Endothelial cell (in vitro differentiated cells): ENCODE measurements at places on chromosomes 13 and 19. TPM values are rescaled to one million over a fixed set of nuclear protein-coding genes. Genes with fewer than 3 reads are reported as not detected.
A peak's percentile ranks its signal among the peaks of the same experiment; 100 is the strongest.

DNA sequence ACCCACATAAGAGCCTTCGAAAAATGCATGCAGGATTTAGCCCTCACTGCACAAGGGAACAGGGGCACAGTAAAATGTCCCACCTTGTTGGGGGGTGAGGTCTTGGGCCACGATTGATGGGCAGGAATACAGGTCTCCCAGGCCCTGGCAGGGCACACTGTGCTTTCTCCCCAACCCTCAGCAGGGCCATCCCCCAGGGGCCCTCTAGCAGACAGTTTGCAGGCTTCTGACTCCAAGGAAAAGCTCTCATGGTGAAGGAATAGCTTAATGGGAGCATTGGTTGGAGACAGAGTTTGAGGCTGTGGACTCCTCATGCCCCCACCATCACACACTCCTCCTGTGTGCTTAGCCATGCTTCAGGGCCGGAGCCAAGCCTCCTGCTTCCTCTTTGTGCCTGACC is 484.6 kb downstream of the ZNF536 start:
- DNase-seq, result no peak
- no peaks in the 10 kb centered on the region for H3K36me3 ChIP-seq
- no peaks in the 10 kb centered on the region for H3K4me1 ChIP-seq
- peaks cover 4% of the 10 kb centered on the region for H3K27me3 ChIP-seq
- no peak overlapping the region for H3K4me3 ChIP-seq

The SLC25A41 gene
- 0.23 TPM for total RNA-seq

DNA sequence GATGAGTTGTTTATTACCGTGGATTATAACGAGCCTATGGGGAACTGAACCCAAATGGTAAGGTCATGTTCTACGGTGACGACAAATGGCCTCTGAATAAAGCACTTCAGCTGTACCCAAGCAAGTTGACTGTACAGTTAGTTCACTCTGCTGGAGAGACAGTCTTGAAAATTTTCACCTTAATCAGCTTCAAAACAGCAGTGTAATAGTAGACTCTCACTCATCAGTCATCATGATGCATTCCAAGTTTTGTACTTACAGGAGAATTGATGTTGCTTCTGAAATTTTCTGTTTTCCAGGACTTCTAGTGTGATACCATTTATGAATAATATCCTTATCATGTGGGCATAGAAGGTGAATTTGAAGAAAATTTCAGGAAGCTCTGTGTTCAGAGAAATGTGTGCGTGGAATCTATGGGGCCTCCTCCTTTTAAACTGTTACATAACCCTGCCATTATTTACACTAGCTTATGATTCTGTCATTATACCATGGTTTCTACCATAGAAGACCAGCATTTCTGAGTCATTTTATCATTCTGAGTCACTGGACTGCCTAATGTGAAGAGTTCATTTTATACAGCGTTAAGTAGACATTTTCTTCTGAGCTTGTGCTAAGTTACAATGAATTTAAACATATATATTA is 96.9 kb downstream of the WDFY2 start:
- no peaks in the 10 kb centered on the region for H3K36me3 ChIP-seq
- no peak overlapping the region for H3K4me3 ChIP-seq
- H3K4me1 ChIP-seq, result peaks cover 3% of the 10 kb centered on the region
- H3K27me3 ChIP-seq, result no peaks in the 10 kb centered on the region
- H3K27ac ChIP-seq, result no peak overlapping the region
- DNase-seq, result no peak

The CEACAM16 gene
- not detected for total RNA-seq

- H3K27ac ChIP-seq, result peak overlapping the region; percentile 75
- H3K4me1 ChIP-seq, result peaks cover 63% of the 10 kb centered on the region
- peaks cover 3% of the 10 kb centered on the region for H3K36me3 ChIP-seq
- no peaks in the 10 kb centered on the region for H3K27me3 ChIP-seq
- H3K4me3 ChIP-seq, result peak overlapping the region; percentile 97
Measured at GRCh38 chr13:28658539-28658795, 463 bp upstream of the POMP start.

The NRTN gene
- 0.56 TPM for total RNA-seq

GRCh38 chr13:81988567-81988966 is 1647.6 kb upstream of the SPRY2 start:
- no peaks in the 10 kb centered on the region for H3K36me3 ChIP-seq
- no peak for DNase-seq
- H3K4me1 ChIP-seq, result peaks cover 5% of the 10 kb centered on the region

The TRPM4 gene
- total RNA-seq, result 75.3 TPM

GRCh38 chr13:58397596-58398387 is 766.2 kb downstream of the PCDH17 start:
- H3K4me3 ChIP-seq, result no peak overlapping the region
- H3K27ac ChIP-seq, result no peak overlapping the region
- no peaks in the 10 kb centered on the region for H3K4me1 ChIP-seq
- H3K36me3 ChIP-seq, result peaks cover 5% of the 10 kb centered on the region
- DNase-seq, result no peak
- H3K27me3 ChIP-seq, result peaks cover 2% of the 10 kb centered on the region

DNA sequence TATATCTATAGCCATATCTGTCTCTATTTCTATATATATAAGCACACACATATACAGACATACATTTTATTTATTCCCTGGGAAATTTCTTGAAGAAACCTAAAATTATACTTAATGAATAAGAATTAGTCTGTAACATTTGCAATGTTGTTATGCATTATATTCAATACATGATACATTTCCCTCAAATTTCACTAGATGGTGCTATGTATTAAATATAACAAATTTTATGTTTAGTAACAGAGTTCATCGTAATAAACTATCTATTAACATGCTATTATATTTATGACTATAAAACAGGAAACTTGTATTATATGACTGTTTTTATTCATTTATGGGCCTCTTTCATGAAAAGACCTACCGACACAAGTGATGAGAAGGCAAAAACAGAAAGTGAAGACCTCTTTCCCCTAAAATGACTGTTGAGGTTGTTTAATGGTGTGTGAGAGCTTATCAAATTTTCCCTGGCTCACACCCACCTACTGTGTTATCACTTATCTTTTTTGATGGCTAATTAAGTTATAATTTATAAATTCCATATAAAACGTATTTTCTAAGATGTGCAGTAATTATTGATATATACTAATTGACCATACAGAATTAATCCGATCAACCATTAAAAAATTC is 881.9 kb downstream of the SLITRK6 start:
- H3K27ac ChIP-seq, result no peak overlapping the region
- no peaks in the 10 kb centered on the region for H3K27me3 ChIP-seq
- H3K4me3 ChIP-seq, result no peak overlapping the region
- H3K4me1 ChIP-seq, result no peaks in the 10 kb centered on the region

The GADD45GIP1 gene
- 20.8 TPM for total RNA-seq

The LHFPL6 gene
- 38.5 TPM for total RNA-seq

GRCh38 chr19:16814526-16815100 is 14.6 kb upstream of the SIN3B start:
- no peak overlapping the region for H3K27ac ChIP-seq
- no peak for DNase-seq
- H3K4me3 ChIP-seq, result no peak overlapping the region
- peaks cover 1% of the 10 kb centered on the region for H3K27me3 ChIP-seq

- H3K27ac ChIP-seq, result no peak overlapping the region
- no peak for DNase-seq
- H3K27me3 ChIP-seq, result peaks cover 10% of the 10 kb centered on the region
- no peaks in the 10 kb centered on the region for H3K4me1 ChIP-seq
- peaks cover 18% of the 10 kb centered on the region for H3K36me3 ChIP-seq
- no peak overlapping the region for H3K4me3 ChIP-seq
Measured at GRCh38 chr19:40682431-40682964, 8.0 kb downstream of the NUMBL start.

The BEST2 gene
- not detected for total RNA-seq

The S1PR4 gene
- not detected for total RNA-seq

GRCh38 chr13:40148101-40148500 is 492.6 kb downstream of the COG6 start:
- no peak overlapping the region for H3K27ac ChIP-seq
- H3K4me1 ChIP-seq, result peaks cover 10% of the 10 kb centered on the region
- DNase-seq, result no peak
- H3K27me3 ChIP-seq, result peaks cover 3% of the 10 kb centered on the region
- no peaks in the 10 kb centered on the region for H3K36me3 ChIP-seq

DNA sequence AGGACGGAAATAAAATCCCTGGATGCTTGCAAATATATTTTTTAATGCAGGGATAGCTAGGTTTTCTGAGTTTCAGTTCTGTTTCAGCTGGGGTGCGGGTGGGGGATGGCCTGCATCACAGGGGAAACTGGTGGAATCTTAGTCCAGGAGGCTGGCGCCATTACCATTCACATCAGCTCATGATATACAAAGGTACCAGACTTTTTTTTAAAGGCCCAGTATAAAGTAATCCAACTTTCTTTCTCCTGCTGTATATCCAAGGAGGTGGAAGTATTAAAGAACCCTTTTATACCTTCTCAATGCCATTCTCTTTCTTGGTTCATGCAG is 343.8 kb downstream of the KCNRG start:
- peaks cover 3% of the 10 kb centered on the region for H3K27me3 ChIP-seq
- H3K4me1 ChIP-seq, result peaks cover 3% of the 10 kb centered on the region
- H3K27ac ChIP-seq, result no peak overlapping the region

DNA sequence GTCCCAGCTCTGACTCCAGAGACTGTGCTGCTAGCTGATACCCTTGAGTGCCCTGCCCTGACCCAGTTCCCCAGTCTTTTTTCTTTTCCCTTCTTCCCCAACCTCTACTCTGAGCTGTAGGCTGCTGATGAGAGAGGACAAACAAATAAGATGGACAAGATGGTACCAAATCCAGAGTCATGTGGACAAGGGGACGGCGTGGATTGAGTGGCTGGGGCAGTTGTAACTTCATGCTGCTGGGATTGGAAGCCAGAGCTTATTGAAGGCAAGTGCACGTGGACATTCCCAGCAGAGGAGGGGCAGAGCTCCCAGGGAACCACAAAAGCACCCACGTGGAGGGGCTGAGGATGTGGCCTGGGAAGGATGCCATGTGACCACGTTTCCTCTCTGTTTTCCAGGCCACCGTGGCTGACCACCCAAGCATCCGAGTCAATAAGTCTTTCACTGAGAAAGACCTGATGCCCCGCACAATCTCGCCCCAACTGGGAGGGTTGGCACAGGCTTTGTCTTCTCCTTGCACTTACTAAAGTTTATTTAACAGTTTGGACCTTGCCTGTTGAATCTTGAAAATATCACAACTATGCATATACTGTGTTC is 323.3 kb upstream of the ZNF507 start:
- H3K4me3 ChIP-seq, result no peak overlapping the region
- H3K4me1 ChIP-seq, result peaks cover 16% of the 10 kb centered on the region
- peaks cover 10% of the 10 kb centered on the region for H3K36me3 ChIP-seq
- H3K27me3 ChIP-seq, result peaks cover 9% of the 10 kb centered on the region

The MEDAG gene
- total RNA-seq, result 0.77 TPM

DNA sequence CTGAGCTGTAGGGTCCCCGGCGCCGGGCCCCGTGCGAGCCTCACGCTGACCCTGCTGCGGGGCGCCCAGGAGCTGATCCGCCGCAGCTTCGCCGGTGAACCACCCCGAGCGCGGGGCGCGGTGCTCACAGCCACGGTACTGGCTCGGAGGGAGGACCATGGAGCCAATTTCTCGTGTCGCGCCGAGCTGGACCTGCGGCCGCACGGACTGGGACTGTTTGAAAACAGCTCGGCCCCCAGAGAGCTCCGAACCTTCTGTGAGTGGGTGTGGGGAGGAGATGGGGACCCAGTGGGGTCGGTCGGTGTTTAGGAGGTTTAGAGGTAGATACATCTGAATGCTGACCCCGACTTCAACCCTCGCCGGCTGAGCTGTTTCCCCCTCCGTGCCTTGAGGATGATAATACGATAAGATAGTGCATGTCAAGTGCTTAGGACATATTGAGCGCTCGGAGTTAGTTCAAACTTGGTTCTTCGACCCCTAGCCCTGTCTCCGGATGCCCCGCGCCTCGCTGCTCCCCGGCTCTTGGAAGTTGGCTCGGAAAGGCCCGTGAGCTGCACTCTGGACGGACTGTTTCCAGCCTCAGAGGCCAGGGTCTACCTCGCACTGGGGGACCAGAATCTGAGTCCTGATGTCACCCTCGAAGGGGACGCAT is 1.9 kb downstream of the ICAM5 start:
- peaks cover 42% of the 10 kb centered on the region for H3K27me3 ChIP-seq
- no peak overlapping the region for H3K4me3 ChIP-seq
- H3K36me3 ChIP-seq, result peaks cover 8% of the 10 kb centered on the region
- no peak for DNase-seq
- H3K4me1 ChIP-seq, result peaks cover 14% of the 10 kb centered on the region
- H3K27ac ChIP-seq, result no peak overlapping the region

DNA sequence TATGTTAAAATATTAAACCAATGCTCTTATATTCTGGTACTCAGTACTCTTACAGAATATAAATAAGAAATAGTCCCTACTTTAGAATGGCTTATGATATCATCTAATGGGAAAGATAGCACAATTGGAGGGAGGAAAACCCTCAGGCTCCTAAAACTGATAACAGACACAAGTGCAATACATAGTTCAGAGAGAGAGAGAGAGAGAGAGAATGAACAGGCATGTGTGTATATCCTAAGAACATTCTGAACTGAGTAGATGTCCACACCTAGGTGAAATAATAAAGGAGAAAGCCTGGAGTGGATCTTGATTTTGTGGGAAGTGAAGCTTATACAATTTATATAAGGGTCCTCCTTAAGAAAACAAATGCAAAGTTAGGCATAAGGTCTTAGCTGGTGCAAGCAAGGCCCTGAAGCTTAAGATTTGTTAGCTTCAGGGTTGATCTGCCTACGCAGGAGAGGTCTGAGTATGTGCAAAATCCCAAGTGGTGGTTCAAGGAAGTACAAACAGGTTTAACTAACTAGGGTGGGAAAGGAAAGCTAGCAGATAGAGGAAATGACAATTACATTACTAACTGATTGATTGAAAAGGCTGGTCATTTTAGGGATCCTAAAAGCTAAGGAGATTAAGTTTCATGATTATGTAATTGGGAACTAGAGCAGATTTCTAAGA is 53.3 kb downstream of the SOX21 start:
- no peaks in the 10 kb centered on the region for H3K27me3 ChIP-seq
- peaks cover 10% of the 10 kb centered on the region for H3K4me1 ChIP-seq
- no peak overlapping the region for H3K27ac ChIP-seq
- no peak overlapping the region for H3K4me3 ChIP-seq

DNA sequence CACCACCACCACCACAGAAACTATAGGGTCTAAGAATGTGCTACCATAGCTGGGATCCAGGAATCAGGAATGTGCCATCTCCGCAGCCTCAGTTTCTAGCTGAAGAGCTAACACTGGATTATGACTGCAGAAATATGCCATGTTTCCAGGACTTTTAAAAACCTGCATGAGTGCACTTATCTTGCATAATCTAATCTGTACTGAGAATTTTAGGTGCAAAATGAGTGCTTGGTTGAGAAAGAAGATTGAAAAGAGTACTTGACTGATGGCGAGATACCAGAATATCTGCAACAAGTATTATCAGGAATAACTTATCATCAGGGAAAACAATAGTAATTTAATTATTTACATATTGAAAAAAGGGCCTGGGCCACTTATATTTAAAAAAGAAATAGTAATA is 97.2 kb upstream of the FAM216B start:
- no peak overlapping the region for H3K27ac ChIP-seq
- H3K36me3 ChIP-seq, result no peaks in the 10 kb centered on the region
- no peak for DNase-seq
- H3K4me1 ChIP-seq, result no peaks in the 10 kb centered on the region
- H3K4me3 ChIP-seq, result no peak overlapping the region
- no peaks in the 10 kb centered on the region for H3K27me3 ChIP-seq

- no peak overlapping the region for H3K27ac ChIP-seq
- H3K27me3 ChIP-seq, result peaks cover 2% of the 10 kb centered on the region
- peaks cover 11% of the 10 kb centered on the region for H3K4me1 ChIP-seq
- no peak for DNase-seq
- H3K4me3 ChIP-seq, result no peak overlapping the region
Measured at GRCh38 chr19:32220951-32221350, 124.5 kb upstream of the ZNF507 start.

The NTF4 gene
- total RNA-seq, result not detected
